ENCODE measurements at places on chromosomes 12 and 14. TPM values are rescaled to one million over a fixed set of nuclear protein-coding genes. Genes with fewer than 3 reads are reported as not detected.

- no peak for DNase-seq
Measured at GRCh38 chr14:72558721-72559120, 335.2 kb downstream of the DPF3 start.

- DNase-seq = no peak
Measured at GRCh38 chr14:38791862-38792261, 311.2 kb downstream of the SEC23A start.

FCF1 gene
- total RNA-seq = 46.8 TPM

SLC25A47 gene
- total RNA-seq = not detected

DPF3 gene
- total RNA-seq = 1.3 TPM

HOTAIR gene
- 1.1 TPM for total RNA-seq

DNA sequence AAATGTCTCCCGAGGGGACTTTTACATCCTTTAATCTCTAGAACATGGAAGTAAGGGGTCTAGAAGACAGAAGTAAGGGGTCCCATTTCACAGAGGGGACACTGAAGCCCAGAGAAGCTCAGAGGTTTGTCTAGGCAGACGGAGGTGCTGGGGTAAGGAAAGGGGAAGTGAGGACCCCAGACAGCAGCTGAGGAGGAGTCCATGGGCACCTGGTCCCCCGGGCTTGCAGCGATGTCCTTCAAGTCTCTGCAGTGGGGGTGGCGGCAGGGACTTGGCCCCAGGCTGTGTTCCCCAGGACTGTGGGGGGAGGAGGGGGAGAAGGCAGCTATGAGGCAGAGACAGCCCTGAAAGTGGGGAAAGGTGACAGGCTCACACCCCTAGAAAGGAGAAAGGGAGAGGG is 30.7 kb downstream of the DTX1 start:
- no peak for DNase-seq

GALC gene
- total RNA-seq = 27.1 TPM

DNA sequence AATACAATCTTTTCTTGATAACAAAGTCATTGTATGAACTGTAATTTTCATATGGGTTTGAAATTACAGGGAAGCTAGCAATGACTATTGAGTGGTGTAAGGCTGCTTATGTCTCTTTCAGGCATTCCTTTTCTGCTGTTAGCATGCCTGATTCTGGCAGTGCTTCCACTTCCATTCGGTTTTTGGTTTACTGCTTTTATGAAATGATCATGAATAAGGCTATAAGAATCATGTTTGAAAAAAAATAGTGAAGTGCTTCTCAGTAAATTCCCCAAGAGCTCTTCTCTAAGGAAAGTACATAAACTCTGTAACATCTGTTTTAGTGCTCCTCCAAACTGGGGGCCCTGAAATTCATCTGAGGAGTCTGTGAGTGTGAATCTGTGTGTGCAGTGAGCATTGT is 434.0 kb upstream of the RGS6 start:
- DNase-seq = no peak

DNA sequence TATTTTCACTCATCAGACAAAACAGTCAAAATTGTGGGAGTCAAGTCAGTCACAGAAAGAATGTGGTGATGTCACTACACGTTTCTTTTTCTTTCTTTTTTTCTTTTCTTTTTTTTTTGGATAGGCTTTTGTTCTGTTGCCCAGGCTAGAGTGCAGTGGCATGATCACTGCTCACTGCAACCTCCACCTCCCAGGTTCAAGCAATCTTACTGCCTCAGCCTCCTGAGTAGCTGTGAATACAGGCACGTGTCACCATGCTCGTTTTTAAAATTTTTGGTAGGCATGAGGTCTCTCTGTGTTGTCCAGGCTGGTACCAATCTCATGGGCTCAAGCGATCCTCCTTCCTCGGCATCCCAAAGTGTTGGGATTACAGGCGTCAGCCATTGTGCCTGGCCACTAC is 2.3 kb downstream of the CLECL1 start:
- no peak for DNase-seq

HOXC9 gene
- 1.1 TPM for total RNA-seq

- no peak for DNase-seq
Measured at GRCh38 chr14:47919334-47919846, 244.0 kb upstream of the MDGA2 start.

NEDD8 gene
- total RNA-seq = 155 TPM

GRCh38 chr14:96512602-96513397 is 10.6 kb downstream of the PAPOLA start:
- DNase-seq = no peak

KLRK1 gene
- not detected for total RNA-seq
